ENCODE measurements at places on chromosomes 3 and 15.

DNA sequence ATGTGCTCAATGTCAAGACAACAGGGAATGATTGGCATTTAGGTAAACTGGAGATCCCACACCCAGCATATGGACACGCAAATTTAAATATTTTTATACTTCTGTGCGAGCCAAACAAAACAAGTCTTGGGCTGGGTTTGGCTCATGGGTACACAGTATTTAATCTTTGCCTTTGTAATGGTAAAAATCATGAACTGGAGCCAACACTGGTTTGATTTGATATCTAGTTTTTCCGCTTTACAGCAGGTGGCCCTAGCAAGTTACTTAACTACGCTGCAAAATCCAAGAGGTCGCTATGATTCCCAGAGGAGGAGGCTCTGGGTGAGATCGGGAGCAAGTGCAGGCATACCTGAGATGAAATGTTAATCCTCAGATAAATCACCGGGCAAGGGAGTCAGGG is 207.9 kb upstream of the SATB1 start:
- no peak for DNase-seq

GRCh38 chr3:130383424-130383823 is 38.0 kb downstream of the COL6A5 start:
- no peak for DNase-seq

GRCh38 chr15:69924531-69924930 is 173.2 kb downstream of the TLE3 start:
- DNase-seq: no peak

DNA sequence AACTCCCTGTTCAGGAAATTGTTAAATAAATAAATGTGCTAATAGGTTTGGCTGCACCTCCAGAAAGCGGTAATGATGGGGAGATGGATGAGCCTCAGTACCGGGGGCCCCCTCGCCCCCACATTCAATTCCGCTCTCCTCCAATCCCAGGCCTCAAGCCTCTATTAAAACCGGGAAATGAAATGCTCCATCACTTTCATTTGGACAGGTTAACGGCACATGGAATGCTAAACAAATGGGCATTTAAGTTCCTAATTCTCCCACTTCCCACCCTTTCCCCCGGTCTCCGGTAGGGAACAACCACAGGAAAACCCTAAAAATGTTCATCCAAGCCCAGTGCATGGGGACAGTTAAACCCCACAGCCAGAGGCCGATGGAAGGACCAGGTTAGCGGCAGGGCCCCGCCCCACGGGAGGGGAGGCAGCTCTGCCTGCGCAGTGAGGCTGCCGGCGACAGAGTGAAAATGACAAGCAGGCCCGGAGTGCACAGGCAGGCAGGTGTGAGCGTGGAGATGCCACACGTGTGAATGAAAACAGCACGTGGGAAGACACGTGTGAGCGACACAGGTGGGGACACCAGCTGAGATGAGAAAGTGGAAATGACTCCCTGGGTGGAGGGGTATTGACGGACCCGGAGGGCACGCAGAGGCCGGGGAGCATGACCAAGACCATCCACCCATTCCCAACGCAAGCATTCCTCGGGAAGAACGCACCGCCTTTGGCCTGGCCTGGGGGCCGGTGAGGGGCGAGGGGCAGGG is 28.1 kb downstream of the RNU5B-1 start:
- no peak for DNase-seq

- no peak for DNase-seq
These were observed 4.3 kb upstream of the NR2C2 start for GRCh38 chr3:14943042-14943441.

DNA sequence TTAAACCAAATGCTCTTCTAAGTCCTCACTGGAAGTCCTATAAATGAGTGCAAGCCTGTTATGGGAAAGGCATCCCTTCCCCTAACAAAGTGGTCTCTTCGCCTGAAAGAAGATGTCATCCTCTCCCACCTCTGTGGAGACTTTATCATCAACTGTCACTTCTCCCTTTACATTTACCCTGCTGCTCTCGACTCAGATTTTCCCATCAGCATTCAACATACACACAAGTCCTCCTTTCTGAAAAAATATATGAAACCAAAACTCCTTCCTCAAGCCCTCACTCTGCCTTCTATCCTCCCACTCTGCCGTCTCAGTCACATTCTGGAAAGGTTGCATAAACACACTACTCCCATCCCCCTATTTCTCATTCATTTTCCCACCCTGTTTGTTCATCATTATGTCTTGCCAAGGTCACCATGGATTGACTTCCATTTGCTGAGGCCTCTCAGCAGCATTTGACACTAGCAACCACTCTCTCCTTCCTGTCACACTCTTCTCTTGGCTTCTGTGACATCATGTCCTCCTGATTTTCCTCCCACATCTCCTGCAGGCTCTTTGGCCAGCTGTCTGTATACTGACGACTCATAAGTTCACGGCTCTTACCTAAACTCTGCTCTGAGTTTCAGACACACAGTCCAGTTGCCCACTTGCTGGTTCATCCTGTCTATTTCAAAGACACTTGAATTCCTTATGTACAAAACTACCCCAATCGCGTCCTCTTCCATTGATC is 70.3 kb upstream of the SMAD3 start:
- peak; percentile 63 for DNase-seq

GRCh38 chr3:9067352-9067975 is 104.2 kb upstream of the RAD18 start:
- DNase-seq: peak; percentile 73

DNA sequence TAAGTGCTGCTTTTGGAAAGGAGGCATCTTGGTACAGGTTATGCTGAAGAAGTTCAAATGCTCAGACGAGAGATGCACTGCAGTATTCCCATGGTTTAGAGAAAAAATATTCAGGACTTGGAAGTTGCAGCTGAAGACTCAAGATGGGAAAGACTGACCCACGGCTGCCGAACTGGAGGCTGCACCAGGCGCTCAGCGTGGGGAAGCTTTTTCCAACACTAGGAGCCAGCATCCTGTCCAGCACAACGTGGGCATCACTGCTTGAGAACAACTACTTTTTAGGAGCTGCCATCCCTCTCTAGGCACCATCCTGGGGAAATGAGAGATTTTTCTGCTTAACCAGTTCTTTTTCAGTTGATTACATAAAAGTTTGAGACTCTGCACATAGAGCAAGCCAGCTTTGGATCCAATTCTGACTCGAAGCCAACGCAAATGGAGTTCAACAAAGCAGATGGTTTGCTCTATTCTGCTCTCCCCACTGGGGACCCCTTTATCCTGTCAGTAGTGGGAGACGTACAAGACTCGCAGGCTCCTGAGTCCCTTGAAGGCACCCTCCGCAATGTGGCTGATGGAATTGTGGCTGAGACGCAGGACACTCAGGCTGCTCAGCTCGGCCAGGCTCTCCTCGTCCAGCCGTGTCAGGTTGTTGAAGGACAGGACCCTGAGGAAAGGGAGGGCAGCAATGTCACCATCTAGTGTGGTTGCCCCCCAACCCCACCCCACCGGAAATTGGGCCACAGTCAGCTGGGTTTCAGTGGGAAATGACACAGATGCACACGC is 93.8 kb downstream of the LRIG1 start:
- no peak for DNase-seq

- DNase-seq: no peak
These were observed 315.7 kb upstream of the SLCO3A1 start for GRCh38 chr15:91537856-91538255.

DNA sequence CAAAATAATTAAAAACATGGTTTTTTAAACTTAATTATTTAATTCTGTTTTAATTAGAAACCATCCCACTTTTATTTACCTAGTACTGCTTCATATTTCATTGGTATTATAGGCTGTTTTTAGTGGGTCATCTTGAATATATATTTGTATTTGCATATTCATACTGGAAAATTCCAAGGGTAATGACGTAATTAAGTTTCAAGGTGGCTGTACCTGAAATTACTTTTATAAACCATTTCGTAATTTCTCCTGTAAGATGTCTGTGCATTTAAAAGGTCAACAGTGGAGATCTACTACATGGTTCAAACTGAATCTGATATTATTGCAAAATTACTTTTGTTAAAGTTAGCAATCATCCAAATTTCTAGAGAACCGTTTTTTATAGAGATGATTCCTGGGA is 133.8 kb upstream of the NAALADL2 start:
- DNase-seq: no peak

GRCh38 chr15:68818769-68819494 is 1.8 kb downstream of the ANP32A start:
- peak; percentile 93 for DNase-seq

DNA sequence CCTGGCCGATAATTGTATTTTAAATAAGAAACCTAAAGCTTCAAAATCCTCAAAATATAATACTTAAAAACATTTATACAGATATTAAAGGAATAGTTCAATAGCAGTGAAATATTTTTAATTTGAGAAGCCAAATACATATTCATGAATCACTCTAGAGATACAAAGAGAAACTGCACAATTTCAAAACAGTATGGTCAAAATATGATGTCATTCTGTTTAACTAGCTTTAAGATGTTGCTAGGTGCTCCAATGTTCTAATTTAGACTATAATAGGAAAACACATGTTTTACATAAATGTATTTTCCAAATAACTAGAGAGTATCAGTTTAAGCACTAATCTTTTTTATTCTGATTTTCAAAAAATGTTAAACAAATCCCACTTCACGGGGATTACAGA is 10.3 kb upstream of the NRROS start:
- no peak for DNase-seq

GRCh38 chr3:119444590-119444989 is 18.8 kb downstream of the TMEM39A start:
- no peak for DNase-seq

DNA sequence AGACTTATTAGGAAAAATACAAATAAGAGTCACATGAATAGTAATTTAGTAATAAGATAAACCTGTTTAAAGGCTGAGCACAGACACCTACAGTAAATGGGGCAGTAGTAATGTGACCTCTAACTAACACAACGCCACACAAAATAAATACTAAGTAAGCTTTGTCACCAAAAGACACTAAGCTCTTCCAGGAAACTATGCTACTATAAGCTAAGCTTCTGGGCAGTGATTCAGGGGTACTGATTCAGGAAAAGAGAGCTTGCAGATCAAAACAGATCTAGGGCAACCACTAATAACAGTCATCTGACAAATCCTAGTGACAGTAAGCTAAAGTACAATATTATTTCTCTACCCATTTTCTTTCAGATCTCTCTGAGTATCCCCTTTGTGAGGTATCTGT is 68.8 kb downstream of the PLOD2 start:
- DNase-seq: no peak

- DNase-seq: no peak
These were observed 86.5 kb upstream of the NMNAT3 start for GRCh38 chr3:139764069-139764905.

- DNase-seq: peak; percentile 78
These were observed 13.1 kb downstream of the DNAAF4 start for GRCh38 chr15:55494931-55495330.

DNA sequence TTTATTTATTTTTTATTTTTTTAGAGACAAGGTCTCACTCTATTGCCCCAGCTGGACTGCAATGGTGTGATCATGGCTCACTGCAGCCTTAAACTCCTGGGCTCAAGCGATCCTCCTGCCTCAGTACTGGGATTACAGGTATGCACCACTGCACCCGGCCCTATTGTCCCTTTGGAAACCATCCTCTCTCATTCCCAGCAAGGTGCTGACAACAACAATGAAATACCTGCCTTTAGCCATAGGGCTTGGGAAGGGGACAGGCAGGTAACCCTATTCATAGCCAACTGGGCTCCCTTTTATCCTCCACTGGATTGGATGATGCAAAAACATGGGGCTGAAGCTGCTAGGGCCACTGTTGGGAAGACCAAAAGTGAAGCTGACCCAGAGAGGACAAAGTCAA is 43.1 kb downstream of the SCAP start:
- no peak for DNase-seq

GRCh38 chr3:99526921-99527320 is 111.5 kb upstream of the COL8A1 start:
- no peak for DNase-seq

DNA sequence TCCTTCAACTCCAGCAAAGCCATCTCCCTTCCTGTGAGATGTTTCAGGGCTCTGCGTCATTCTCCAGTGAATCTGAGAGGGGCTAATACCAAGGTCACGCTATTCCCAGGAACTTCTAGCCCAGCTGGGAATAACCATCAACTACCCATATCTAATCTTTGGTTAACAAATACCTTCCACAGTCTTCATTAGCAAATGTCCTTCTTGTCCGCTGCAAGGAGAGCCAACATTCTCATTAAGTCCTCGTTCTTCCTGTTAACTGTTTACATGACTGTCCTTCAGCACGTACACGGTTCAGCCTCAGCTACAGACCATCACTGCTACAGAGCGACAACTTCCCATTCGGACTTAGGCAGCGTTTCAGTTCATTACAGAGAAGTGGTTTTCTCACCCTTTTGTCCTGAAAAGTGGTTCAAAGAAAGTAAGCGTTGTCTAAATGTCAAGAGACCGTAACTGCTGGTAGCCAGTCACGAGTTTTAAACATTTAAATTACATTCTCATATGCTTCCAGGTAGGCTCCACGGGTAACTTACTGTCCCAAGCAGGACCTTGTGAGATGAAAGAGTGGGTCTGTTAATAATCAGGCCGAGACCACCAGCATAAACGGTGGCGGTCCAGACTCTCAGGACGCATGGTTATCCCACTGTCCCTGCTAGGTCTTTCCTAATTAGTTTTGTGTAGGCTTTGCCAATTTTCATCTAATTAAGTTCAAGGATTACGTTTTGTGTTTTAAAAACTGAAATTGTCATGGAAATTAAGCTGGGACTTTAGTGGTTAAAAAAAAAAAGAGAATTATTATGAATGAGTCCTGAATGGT is 63.8 kb downstream of the CHSY1 start:
- DNase-seq: peak; percentile 33

- DNase-seq: peak; percentile 50
These were observed 38.2 kb downstream of the PPARG start for GRCh38 chr3:12327021-12327420.

DNA sequence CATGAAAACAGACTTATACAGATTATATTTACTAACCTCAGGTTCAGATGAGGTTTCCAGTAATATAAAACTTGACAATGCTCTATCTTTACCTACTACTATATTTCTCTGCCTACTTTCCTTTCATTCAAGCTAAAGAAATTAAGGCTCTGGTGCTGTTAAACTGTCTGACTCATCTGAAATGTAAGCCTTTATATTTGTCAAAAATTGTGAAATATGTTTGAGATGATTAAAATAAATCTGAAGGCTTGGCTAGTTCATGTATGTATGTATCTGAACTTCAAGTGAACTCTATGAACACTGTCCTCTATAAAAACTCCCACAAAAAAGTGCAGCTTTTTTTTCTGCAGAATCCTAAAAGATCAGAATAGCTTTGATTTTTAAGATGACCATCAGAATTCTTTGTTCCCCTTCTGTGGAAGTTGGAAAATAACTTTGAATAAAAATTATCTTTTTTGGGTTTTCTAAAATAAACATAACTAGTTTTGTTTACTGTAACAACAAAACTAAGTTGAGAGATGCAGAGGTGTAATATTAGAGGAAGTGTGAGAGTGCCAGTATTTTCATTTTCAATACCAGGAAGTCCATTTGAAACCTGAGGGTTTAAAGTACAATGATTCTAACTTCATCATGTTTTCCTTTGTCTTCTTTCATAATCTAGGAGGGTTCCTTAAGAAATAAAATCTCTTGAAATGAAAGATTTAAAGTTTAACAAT is 42.2 kb downstream of the ILDR1 start:
- DNase-seq: no peak

GRCh38 chr3:15602146-15602536 is 596 bp downstream of the BTD start:
- no peak for DNase-seq

- DNase-seq: no peak
These were observed 745.2 kb downstream of the SI start for GRCh38 chr3:164332831-164333802.

All from suppressor macrophage (primary cell).